HL-60 (cell line): ENCODE measurements at places on chromosomes 1 and 21.

GRCh38 chr1:5375481-5375880, 616.7 kb downstream of the NPHP4 start:
- no peak for DNase-seq

DNA sequence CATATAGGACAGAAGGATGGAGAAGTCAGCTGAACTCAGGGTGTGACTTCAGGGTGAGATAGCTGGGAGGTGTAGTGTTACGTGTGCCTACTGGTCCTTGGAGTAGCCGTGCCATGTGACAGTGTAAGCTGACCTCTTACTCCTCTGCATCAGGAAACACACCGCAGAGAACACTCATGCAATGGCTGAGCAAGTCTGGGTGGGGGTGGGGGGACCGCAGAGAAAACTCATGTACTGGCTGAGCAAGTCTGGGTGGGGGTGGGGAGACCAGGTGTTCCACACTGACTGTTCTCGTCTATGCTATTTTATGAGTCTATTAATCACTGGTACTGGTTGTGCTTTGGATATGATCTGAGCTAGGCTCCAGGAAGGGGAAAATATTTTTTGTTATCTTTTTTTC, 233.1 kb downstream of the PAPPA2 start:
- DNase-seq, result no peak

- no peak for DNase-seq
Observed at GRCh38 chr1:205210756-205211168, 740 bp downstream of the DSTYK start.

DNA sequence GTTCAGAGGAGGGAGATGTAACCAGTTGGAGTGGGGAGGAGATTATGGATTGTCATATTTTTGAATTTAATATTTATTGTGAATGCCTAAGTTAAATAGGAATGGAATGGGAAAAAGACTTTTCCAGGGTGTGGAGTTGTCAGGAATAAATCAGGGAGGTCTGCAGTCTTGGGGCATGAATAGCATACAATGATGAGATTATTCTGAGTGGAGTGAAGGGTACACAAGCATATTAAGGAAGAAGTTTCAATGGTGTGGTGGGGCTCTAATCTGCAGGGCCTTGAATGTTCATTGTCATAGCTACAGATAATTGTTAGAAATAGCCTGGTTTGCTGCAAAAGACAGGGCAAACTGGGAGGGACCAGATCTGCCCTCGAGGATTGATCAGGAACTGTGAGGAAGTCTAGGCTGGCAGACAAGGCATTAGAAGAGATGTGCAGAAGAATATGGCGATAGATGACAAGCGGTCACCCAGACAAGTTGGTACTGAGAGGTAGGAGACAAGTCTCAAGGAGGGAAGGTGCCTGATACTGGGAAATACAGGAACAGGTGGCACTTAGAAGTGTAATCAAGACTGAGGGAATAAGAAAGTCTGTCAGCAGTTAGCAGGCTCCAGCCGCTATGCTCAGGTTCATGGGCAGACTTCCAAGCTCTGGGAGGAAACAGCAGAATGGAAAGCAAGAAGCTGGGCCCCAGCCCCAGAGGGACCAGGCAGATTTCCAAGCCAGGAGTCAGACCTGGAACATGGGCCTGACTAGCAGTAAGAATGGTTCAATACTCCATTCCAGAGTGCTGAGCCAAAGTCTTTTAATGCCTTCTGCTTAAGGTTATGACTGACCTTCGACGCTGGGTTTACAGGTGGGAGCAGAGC, 20.9 kb upstream of the RGL1 start:
- DNase-seq, result no peak

- DNase-seq, result no peak
Observed at GRCh38 chr1:41222496-41222895, 19.6 kb downstream of the SCMH1 start.

DNA sequence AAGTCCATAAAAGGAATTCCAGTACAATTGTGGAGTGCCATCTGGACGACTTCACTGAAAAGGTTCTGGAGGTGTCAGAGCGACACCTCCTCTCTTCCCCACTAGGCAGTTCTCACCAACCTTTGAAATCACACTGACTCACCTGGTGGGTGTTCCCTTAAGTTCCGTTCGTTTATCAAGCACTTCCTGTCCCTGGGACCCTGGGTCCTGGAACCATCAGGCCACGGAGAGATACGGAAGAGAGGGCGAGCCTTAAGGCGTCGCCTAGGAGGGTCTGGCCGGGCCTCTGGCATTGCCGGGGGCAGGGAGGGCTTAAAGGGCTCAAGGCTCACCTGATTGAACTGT, 317 bp downstream of the SPAG17 start:
- DNase-seq, result no peak
